OCI-LY7 (cell line): ENCODE measurements at places on chromosomes 12 and 14. TPM values are rescaled to one million over a fixed set of nuclear protein-coding genes. Genes with fewer than 3 reads are reported as not detected.

CCDC197 gene
- not detected in 2 replicates for total RNA-seq

- no peak for DNase-seq
These were observed 145.1 kb upstream of the GRIP1 start for GRCh38 chr12:66823857-66824570.

DNA sequence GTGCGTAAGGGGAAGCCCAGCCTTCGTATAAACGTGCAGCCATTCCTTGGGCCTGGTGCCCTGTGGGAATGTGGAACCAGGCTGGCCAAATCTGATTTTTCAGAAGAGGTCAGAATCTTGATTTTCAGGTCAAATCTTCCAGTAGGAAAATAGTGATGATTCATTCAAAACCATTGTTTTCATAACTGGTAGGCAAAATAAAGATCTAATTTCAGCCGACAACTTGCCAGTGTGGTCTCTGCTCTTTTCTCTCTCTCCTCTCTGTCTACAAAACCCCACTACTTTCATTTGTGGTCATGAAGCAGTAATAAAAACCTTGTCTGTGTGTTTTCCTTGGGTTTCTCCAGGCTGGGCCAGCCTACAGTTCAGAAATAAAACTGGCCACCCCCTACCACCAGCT is 135.1 kb downstream of the RBM19 start:
- no peak for DNase-seq

PRB2 gene
- not detected in 2 replicates for total RNA-seq

DNA sequence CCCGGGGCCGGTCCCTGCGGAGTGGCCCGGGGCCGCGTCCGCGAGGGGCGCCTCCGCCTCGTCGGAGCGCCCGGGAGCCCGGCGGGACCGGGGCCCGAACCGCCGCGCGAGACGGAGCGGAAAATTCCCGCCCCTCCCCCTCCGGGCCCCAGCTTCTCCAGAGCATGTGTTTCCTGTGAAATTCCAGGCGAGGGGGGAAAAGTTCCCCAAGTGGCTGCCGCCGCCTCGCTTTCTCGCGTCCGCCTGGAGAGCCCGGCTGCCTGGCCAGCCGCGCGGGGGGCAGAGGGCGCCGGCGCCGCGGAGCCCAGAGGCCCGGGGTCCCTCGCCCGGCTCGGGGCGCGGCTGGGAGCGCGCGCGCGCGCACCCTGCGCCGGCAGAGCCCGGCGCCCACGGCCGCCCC is 904 bp downstream of the CACNA1C start:
- DNase-seq: no peak

KCNC2 gene
- not detected in 2 replicates for total RNA-seq

DLGAP5 gene
- total RNA-seq: 92.2 and 94.4 TPM in 2 replicates

DNA sequence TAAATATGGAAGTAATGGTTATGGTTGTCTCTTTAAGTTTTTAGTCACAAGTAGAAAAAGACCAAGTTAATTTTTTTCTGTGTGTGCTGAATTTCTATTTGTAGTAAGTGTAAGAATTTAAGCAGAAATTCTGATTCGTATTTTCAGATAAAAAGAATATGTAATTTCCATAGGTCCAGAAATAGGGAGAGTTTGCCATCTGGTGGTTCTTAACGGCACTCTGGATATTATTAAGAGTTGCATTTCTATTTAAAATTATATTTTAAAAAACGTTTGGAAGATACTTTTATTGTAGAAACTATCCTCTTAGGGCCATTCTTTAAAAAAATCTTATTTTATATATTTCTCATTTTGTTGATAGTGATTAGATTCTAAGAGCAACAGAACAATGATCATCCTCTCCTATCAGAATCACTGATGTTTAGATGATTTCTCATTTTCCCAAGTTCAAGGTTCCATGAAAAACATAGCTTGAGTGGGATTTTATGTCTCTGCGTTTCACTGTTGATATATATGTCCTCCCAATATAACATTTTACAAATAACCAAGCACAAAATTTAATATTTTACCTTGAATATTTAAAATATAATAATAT is 88.3 kb downstream of the LRRK2 start:
- peak; percentile 54 for DNase-seq

CCDC177 gene
- not detected in 2 replicates for total RNA-seq

DNA sequence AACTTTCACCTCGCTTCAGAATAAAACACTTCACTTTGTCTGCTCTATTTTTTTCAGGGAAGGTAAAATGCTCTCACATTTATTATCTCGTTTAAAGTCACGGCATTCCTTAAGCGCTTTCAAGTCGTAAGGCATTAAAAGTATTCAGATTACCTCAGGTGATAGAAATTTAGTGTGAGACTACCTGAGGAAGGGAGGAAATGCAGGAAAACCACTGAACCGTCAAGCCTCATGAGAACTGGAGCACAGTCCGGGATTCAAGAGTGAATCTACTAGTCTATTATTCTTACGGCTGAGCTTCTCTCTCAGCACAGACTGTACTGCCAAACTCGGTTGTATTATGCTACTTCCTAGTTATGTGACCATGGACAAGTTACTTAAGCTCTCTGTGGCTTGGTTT is 8.3 kb upstream of the PPFIBP1 start:
- no peak for DNase-seq

GRCh38 chr14:55705651-55706364 is 125.8 kb downstream of the KTN1 start:
- DNase-seq: no peak

DNA sequence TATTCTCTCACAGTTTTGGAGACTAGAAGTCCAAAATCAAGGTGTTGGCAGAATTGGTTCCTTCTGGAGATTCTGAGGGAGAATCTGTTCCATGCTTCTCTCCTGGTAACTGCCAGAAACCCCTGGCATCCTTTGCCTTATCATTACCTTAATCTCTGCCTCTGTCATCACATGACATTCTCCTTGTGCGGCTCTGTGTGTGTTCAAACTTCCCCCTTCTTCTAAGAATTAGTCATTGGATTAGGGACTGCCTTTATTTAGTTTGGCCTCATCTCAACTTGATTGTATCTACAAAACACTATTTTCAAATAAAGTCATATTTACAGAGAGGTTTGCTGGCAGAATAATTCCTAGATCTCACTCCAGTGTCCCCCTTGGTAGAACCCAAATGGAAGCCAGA is 68.9 kb downstream of the ZNF641 start:
- DNase-seq: no peak

RD3L gene
- total RNA-seq: not detected in 2 replicates

DNA sequence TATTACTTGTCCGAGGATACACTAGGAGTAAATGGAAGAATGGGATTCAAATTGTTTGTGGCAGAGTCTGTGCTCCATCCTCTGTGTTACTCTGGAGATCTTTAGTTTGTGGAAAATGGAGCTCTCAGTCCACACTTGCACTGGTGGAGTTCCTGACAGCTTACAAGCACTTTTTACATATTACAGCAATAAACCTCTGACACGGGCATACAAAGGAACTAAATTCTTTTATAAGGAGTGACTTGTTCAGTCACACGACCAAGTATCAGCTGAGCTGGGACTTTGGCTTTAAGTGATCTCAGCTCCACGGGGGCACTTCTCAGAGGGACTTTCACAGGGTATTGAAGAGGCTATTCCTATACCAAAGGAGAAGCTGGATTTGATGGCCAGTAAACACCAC is 417.5 kb downstream of the LRIG3 start:
- DNase-seq: no peak

DNA sequence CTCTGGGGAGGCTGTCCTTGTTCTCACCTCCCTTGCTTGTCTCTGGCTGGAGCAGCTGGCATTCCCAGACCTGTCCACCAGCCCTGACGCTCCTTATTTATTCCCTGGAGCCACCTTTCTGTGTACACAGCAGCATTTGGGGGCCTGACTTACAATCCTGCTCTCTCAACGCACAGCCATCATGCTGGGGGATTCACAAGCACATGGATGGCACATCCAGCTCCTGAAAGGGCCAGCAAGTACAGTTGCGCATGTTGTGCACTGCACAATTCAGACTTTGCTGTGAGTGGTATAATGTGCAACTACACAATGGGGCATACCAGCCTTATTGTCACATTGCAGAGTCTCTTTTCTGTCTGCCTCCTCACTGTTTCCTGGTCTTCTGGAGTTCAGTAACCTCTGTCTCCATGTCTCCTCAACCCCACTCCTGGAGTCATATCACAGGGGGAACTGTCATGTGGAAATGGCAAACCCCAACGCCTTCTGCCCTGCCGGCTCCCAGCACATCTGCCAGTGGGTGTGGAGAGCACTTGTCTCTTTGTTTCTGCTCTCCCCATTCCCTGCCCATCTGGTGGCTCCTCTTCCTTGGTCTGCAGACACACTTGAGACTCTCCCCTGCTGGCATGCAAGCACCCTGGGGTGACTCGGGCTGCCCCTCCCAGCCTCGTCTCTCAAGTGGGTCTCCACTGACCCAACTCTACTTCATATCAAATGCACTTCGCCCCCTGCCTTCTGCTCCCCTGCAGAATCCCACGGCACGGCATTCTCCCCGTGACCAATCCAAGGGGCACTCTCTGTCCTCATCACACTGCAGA is 41.2 kb upstream of the MEG3 start:
- no peak for DNase-seq

- DNase-seq: peak; percentile 89
These were observed 209.4 kb downstream of the PCNX1 start for GRCh38 chr14:71116568-71117122.

GRCh38 chr14:93010522-93011140 is 87.7 kb downstream of the CHGA start:
- no peak for DNase-seq

SERPINA12 gene
- total RNA-seq: not detected in 2 replicates

DNA sequence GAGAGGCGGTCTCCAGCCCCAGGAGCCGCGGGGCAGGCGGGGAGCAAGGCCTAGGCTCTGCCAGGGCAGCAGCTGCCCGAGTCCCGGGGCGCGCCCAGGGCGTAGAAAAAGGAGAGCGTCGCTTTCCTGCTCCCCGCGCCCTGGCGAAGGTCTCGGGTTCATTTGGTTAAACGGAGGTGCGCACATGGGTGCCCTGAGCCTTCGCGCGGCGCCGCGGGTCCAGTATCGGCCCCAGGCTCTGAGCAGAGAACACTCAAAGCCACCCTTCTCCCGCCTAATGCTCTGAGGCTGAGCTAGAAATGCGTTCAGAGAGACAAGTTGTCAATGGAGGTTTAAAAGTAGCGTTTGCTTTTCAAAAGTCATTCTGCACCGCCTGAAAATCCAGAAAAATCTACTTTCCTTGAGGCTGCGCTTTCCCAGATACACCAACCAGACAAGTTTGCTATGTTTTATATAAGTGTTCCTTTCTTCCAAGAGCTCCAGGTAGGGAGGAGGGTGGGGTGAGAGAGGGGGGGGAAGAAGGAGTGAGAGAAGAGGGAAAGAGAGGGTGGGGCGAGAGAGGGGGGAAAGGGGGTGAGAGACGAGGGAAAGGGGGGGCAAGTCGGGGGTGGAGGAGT is 1.5 kb downstream of the TMEM132C start:
- no peak for DNase-seq

PLA2G1B gene
- total RNA-seq: not detected in 2 replicates

HOTAIR gene
- 3.6 and 5.3 TPM in 2 replicates for total RNA-seq

CLEC1B gene
- total RNA-seq: not detected in 2 replicates

GRCh38 chr12:124874988-124875802 is 11.5 kb upstream of the SCARB1 start:
- no peak for DNase-seq

LRP1-AS gene
- total RNA-seq: not detected in 2 replicates

DNA sequence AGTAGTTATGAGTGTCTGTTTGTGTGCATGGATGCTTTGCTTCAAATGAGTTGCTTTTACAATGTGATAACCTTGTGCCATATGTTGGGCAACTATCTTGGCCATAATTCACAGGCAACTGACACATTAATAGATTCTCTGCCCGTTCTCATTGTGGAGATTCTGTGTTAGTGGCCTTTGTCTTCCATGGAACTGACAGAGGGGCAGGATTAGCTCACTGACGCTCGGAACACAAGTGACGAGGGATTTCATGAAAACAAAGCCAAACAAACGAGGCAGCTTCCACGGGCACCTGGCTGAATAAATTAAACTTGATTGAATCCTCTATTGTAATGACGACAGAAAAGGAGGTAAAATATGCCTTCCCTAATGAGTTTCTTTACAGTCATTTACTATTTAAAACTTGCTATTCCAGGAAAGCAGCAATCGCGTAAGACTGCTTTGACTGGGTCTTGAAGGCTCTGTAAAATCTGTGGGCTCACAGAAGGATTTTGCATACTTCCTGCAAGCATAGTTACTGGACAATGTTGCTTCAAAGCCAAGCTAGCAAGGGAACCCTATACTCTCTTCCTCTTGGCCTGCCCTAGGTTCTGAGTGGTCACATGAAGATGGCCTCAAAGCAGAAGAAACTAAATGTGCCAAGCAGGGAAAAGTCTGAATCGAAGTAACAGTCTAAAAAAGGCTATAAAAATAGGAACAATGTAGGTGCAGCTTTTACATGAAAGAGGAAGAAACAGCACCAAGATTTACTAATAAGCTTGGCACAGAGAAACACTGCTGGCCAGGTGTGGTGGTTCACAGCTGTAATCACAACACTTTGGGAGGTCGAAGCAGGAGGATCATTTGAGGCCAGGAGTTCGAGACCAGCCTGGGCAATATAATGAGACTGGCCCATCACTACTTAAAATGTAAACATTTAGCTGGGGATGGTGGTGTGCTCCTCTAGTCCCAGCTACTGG is 28.1 kb upstream of the SINHCAF start:
- peak; percentile 31 for DNase-seq

DNA sequence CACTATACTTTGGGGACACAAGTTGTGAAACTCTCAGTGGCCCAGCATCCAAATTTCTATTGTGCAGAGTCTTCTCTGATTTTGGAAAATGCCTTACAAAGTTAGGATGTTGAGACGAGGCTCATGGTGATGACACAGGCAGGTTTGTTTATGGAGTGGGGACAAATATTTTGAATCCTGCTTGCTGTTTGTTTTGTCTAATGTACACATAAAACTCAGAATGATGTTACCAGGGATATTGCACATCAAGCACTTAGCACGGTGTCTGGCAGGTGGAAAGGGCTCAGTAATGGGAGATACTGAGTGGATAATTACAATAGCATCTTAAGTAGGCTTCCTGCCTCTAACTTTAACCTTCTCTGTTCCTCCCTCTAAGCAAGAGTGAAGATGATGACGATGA is 628.9 kb upstream of the TBX3 start:
- no peak for DNase-seq

GRCh38 chr14:37697489-37698121 is 102.2 kb downstream of the TTC6 start:
- DNase-seq: no peak

P2RX2 gene
- total RNA-seq: not detected in 2 replicates

- DNase-seq: no peak
These were observed 547 bp upstream of the PYGL start for GRCh38 chr14:50944647-50945413.

DNA sequence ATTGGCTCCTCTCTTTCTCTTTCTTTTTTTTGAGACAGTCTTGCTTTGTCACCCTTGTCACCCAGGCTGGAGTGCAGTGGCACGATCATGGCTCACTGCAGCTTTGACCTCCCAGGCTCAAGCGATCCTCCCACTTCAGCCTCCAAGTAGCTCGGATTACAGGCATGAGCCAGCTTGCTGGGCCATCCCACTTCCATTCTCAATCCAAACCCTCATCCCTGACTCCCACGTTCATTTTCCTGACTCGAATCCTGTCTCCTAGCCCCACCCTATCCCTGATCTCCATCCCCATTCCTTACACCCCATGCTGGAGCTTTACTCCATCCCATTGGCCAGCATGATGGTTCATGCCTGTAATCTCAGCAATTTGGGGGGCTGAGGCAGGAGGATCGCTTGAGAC is 7.8 kb downstream of the SPRYD4 start:
- DNase-seq: no peak

CISTR gene
- total RNA-seq: 1.3 and 3.2 TPM in 2 replicates

CLEC2A gene
- total RNA-seq: not detected in 2 replicates
